Activated T-helper 1 cell treated with anti-CD3 and anti-CD28 coated beads, Interleukin-12 subunit alpha, Interleukin-12 subunit beta, Interleukin-2, Interleukin-4 antibody, amounts not matched to agents 30 ng/mL and 10 ng/mL and 1 ng/mL, durations not matched to agents 14 hours and 24 hours and 36 hours (primary cell): ENCODE measurements at places on chromosomes 6 and 20. TPM values are rescaled to one million over a fixed set of nuclear protein-coding genes. Genes with fewer than 3 reads are reported as not detected.

Gene PBOV1
- not detected in 2 replicates for total RNA-seq

Gene TBXT
- not detected in 2 replicates for total RNA-seq

DNA sequence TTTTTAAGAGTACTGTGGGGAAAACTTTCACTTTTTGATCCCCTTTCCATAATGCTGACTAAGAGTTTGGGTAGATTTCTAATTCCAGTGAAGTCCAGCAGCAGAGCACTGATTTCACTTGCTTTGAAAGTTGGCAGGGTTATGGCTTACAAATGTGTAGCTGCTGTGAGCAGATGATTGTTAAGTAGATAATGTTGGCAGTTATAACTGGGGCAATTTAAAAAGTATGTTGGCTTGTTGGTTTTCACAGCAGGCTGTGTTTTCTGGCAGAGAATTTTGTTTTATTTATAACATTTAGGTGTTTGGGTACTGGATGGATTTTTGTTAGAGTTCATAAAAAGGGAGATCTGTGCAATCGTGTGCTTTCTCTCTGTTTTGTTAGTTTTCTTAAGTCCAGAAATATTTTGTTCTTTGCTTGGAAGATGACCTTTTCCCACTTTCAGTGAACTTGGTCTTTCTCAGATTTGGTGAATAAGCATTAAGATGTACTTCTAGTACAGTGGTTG lies 31.4 kb downstream of the AFDN start:
- DNase-seq, result no peak
- H3K4me3 ChIP-seq, result no peak overlapping the region
- H3K27ac ChIP-seq, result no peak overlapping the region
- no peaks in the 10 kb centered on the region for H3K36me3 ChIP-seq
- H3K27me3 ChIP-seq, result peaks cover 18% of the 10 kb centered on the region

GRCh38 chr20:1888796-1889463 lies 6.3 kb upstream of the SIRPA start:
- H3K4me1 ChIP-seq, result no peaks in the 10 kb centered on the region
- H3K27ac ChIP-seq, result no peak overlapping the region
- H3K4me3 ChIP-seq, result no peak overlapping the region
- DNase-seq, result no peak

DNA sequence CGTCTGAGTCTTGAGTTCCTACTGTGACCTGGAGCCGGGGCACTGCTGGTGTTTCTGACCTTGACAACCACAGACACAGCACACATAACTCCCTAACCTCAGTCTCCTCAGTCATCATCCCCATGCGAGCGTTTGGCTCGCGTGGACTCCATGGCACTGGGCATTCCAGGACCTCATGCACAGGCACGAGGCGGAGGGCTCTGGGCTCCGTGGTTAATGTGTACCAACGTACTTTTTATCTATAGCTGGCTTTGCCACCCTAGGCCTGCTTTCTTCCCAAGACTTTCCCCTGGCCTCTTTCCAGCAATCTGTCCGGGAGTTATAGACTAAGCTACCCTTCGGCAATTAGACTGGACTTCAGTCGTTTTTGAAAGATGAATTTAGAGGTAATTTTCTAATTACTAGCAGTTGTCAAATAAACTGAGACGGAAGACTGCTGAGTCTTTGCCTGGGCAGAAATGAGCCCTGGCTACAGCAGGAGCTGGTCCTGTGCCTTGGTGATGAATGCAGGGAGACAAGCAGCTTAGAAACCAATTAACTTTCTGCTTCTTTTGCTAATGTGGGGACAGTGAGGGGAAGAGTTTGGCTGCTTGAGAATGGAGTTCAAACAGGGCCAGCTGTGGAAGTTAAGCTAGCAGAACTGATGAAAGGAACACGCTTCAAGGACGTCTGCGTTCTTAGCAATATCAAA lies 16.1 kb upstream of the CTCFL start:
- no peaks in the 10 kb centered on the region for H3K4me1 ChIP-seq
- H3K27ac ChIP-seq, result no peak overlapping the region
- H3K27me3 ChIP-seq, result peaks cover 30% of the 10 kb centered on the region
- no peak overlapping the region for H3K4me3 ChIP-seq

DNA sequence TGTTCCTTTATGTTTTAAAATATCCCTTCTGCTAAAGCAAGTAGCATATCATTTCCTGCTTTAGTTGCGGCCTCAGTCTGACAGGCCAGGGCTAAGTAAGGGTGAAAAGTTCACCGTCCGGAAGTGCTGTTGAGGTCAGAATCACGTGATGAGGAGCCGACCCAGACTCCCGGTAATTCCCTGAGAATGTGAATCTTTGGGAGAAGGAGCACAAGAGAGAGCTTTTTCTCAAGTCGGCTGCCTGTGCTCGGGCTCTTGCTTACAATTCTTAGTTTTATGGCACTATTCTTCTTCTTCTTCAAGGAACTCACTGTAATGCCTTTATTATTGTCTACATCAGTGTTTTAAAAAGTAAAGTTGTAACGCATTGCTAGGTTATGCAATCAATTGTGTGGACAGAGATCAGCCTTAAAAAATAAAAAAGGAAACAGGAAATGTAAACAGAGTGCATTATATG lies 309.3 kb downstream of the PRL start:
- H3K4me1 ChIP-seq, result peaks cover 19% of the 10 kb centered on the region
- no peak overlapping the region for H3K27ac ChIP-seq
- no peaks in the 10 kb centered on the region for H3K27me3 ChIP-seq
- no peak overlapping the region for H3K4me3 ChIP-seq
- DNase-seq, result no peak

GRCh38 chr6:95658886-95659285 lies 81.6 kb downstream of the MANEA start:
- no peak overlapping the region for H3K4me3 ChIP-seq
- H3K27ac ChIP-seq, result no peak overlapping the region
- H3K36me3 ChIP-seq, result no peaks in the 10 kb centered on the region
- H3K4me1 ChIP-seq, result no peaks in the 10 kb centered on the region

DNA sequence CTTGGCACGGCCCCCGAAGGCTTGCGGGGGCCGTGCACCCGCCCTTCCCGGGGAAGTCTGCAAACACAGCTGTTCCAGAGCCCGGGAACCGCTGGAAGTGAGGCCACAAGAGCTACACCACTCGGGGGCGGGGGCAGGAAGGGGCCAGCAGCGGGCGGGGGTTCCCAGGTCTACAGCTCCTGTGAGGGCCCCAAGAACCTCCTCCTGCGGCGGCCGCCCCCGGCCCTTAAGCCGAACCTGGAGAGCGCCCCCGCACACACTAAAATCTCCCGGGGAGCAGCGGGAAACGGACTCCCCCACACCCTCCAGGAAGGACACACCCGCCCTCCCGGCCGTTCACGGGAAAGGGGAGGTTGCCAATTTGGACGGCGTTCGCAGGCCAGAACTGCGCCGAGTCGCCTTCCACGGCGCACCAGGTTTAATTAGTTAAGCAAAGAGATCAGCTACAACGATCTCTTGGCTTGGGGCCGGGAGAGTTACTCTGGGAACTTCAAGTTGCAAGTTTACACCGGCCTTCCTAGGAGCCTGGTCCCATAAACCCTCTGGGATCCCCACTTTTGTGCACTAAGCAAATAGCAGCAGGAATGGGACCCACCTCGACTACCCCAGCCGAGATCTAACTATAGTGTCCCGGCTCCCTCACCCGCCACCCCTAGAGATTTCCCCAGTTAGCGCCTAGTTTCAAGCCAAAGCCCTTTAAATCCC lies 1.7 kb downstream of the JAG1 start:
- H3K27ac ChIP-seq, result peak overlapping the region; percentile 76
- H3K36me3 ChIP-seq, result peaks cover 2% of the 10 kb centered on the region
- H3K4me1 ChIP-seq, result peaks cover 26% of the 10 kb centered on the region
- peak; percentile 1 for DNase-seq
- H3K27me3 ChIP-seq, result peaks cover 64% of the 10 kb centered on the region

DNA sequence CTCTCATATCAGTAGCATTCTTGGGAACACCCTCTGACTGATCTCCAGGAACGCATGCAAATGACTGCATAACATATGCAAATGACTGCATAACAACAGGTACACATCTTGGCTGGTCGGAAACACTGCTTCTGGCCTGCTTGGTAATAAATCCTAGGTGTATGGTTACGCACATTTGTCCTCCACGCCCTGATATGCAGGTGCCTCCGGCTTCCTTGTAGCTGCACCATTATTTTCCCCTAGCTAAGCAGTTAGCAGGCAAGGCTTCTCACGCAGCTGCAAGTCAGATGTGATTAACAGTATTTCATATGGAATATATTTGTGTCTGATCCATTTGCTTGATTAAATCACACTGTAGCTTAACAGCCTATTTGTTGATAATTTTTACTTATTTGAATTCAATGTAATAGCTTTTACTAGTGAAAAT lies 5.9 kb downstream of the RPS6KA2 start:
- H3K4me1 ChIP-seq, result peaks cover 8% of the 10 kb centered on the region
- no peak overlapping the region for H3K4me3 ChIP-seq
- H3K36me3 ChIP-seq, result no peaks in the 10 kb centered on the region
- DNase-seq, result no peak

DNA sequence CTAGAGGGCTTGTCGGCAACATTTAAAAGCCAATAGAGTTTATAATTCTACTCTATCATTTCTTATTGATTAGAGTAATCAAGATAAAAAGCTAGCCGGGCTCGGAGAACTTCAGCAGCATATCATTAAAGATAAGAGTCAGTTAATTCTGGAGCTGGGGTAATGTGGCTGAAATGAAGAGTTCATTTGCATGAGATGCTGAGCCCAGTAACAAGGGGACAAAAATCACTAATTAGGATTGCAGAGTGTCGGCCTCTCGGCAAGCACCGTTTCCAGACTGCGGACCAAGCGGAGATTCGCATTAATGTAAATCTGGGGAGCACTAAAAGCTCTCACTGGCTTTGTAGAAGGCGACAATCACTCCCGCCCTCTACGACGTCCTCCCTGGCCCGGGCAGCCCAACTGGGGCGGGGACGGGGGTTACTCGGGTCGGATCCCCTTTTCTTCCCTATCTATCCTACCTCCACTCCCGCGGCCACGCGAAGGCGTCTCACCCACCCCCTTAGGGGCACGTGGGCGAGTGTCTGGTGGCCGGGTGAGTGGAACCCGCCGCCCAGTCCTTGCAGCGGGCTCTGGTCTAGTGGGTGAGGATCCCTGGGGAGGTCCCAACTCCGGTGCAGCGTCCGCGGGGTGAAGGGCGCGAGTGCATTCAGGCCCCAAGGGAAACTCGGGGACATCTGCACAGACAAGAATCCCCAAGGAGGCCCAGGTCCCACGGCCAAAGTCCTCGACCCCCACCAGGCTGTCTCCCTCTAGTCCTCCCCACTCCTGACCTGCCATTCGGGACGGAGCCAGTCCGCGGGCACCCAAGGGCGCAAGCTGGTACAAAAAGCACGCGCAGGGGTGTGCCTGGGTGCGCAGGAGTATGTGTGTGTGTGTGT lies 42.2 kb upstream of the OSTM1 start:
- no peak for DNase-seq
- peak overlapping the region; percentile 85 for H3K4me3 ChIP-seq
- H3K27ac ChIP-seq, result peak overlapping the region; percentile 77
- peaks cover 83% of the 10 kb centered on the region for H3K27me3 ChIP-seq
